NCI-H69 (cell line): ENCODE measurements at places on chromosomes 1 and 21.

DNA sequence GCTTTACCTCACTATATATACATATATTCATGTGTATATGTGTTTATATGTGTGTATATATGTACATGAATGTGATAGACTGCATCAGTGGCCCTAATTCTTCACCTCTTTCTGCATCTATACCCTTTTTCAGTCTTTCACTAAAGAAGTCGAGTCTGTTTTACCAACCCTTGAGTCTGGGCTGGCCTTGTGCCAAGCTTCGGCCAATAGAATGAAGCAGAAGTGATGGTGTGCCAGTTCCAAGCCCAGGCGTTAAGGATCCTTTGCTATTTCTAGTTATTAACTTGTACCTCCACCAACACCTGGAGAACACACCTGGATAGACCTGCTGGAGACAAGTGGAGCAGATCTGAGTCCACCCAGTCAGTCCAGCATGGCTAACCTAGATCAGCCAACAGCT is 61.6 kb upstream of the PPM1J start:
- peak; percentile 10 for DNase-seq

GRCh38 chr1:113930499-113931161 is 1.5 kb downstream of the HIPK1 start:
- peak; percentile 18 for DNase-seq

GRCh38 chr1:20972855-20973254 is 185.7 kb upstream of the HP1BP3 start:
- DNase-seq = no peak

GRCh38 chr1:20723537-20724363 is 5.9 kb upstream of the KIF17 start:
- no peak for DNase-seq

- DNase-seq = peak; percentile 71
Observed at GRCh38 chr1:55820501-55820900, 605.3 kb upstream of the USP24 start.
